ENCODE measurements at places on chromosomes 1 and 21. TPM values are rescaled to one million over a fixed set of nuclear protein-coding genes. Genes with fewer than 3 reads are reported as not detected.

CAMSAP2 gene
- total RNA-seq, result 144 TPM

LCE1D gene
- not detected for total RNA-seq

CELA3B gene
- not detected for total RNA-seq

- no peak overlapping the region for H3K4me3 ChIP-seq
- H3K36me3 ChIP-seq, result no peaks in the 10 kb centered on the region
- H3K27me3 ChIP-seq, result peaks cover 25% of the 10 kb centered on the region
- no peak for DNase-seq
- no peaks in the 10 kb centered on the region for H3K4me1 ChIP-seq
Measured at GRCh38 chr1:118933051-118933781, 54.9 kb downstream of the TBX15 start.

DNA sequence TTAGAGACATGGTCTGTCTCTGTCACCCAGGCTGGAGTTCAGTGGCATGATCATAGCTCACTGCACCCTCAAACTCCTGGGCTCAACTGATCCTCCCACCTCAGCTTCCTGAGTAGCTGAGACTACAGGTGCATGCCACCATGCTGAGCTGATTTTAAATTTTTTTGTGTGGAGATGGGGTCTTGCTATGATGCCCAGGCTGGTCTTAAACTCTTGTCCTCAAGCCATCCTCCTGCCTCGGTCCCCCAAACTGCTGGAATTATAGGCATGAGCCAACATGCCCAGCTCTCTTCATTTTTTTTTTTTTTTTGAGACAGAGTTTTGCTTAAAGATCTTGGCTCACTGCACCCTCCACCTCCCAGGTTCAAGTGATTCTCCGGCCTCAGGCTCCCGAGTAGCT lies 24.8 kb upstream of the AGPAT3 start:
- H3K27me3 ChIP-seq, result peaks cover 27% of the 10 kb centered on the region
- no peaks in the 10 kb centered on the region for H3K4me1 ChIP-seq
- H3K36me3 ChIP-seq, result no peaks in the 10 kb centered on the region
- DNase-seq, result no peak
- no peak overlapping the region for H3K4me3 ChIP-seq

DNA sequence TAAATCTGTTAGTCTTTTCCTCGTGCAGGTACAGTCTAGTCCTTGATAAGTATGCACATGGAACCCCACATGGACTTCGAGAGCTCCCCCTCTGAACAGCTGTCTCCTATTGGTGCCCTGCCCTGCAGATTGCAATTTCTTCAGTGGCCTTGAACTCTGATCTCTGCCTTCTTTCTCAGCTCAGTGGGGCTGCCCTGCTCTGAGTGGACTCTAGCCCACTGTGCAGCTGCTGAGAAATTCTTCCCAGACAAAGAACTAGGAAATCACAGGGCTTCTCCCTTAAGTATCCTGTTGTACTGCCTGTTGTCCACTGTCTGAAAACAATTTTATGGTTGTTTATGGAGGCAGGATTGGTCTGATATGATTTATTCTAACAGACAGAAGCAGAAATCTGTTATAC lies 38.2 kb downstream of the ADAM30 start:
- H3K4me1 ChIP-seq, result no peaks in the 10 kb centered on the region
- no peak overlapping the region for H3K27ac ChIP-seq

GRCh38 chr1:228903434-228904071 lies 168.3 kb downstream of the RHOU start:
- peaks cover 68% of the 10 kb centered on the region for H3K27me3 ChIP-seq
- peaks cover 30% of the 10 kb centered on the region for H3K4me1 ChIP-seq
- peak overlapping the region; percentile 57 for H3K4me3 ChIP-seq
- H3K36me3 ChIP-seq, result peaks cover 6% of the 10 kb centered on the region

DNA sequence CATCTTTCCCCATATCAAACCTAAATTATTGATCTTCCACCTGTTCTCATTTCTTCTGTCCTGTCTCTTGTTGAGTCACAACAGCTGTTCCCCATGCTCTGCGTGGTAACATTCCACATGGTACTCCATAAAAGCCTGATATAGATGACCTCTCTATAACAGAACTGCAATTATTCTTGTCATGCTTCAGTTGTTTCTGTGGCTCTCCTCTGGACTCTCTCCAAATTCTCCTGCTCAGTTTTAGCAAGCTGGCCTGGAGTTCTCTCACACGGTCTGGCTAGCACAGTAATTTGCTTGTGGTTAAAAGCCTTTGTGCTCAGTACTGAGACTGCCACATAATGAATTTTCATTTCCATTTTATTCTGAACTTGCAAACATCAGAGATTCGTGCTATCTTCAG lies 10.6 kb upstream of the LRRC39 start:
- peaks cover 8% of the 10 kb centered on the region for H3K36me3 ChIP-seq
- no peak overlapping the region for H3K4me3 ChIP-seq
- no peak overlapping the region for H3K27ac ChIP-seq
- peak; percentile 47 for DNase-seq

- no peak overlapping the region for H3K27ac ChIP-seq
- H3K27me3 ChIP-seq, result no peaks in the 10 kb centered on the region
- peaks cover 53% of the 10 kb centered on the region for H3K36me3 ChIP-seq
- H3K4me1 ChIP-seq, result peaks cover 21% of the 10 kb centered on the region
- DNase-seq, result no peak
- no peak overlapping the region for H3K4me3 ChIP-seq
Measured at GRCh38 chr1:29275435-29275834, 39.1 kb downstream of the PTPRU start.

SYNC gene
- total RNA-seq, result 1.1 TPM

PRRC2C gene
- total RNA-seq, result 298 TPM

- DNase-seq, result peak; percentile 62
- H3K4me3 ChIP-seq, result no peak overlapping the region
- peaks cover 50% of the 10 kb centered on the region for H3K36me3 ChIP-seq
- peaks cover 29% of the 10 kb centered on the region for H3K4me1 ChIP-seq
Measured at GRCh38 chr1:225509770-225510169, 81.9 kb upstream of the LBR start.

DNA sequence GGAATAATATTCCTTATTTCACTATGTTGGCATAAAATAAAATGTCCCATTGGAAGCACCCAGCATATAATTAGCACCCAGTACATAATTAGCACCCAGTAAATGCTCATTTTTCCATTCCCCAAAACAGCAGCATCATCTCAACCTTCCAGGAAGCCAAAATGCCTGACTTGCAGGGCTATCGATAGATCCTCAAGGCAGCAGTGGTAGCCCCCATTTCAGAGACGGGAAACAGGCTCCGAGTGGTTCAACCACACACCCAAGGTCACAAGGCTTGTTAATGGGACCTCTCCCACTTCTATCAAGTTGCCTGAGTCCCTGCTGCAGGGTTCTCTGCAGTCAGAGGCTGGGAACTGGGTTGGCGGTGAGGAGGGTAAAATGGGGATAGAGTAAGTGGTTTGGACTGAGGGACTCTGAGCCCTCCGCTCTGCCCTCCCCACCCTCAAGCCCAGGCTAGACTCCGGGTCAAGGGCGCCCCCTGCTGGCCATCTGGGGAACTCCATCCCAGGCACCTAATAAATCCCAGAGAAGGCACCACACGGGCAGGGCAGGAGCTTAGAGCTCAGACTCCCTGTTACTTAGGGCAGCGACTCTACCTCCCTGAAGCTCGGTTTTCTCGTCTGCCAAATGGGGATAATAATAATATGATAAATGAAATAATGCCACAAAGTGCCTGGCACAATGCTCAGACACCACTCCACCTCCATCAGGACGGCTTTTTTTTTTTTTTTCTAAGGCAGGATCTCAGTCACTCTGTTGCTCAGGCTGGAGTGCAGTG lies 21.9 kb upstream of the LAPTM5 start:
- H3K4me1 ChIP-seq, result peaks cover 30% of the 10 kb centered on the region
- H3K27me3 ChIP-seq, result no peaks in the 10 kb centered on the region
- peaks cover 64% of the 10 kb centered on the region for H3K36me3 ChIP-seq
- H3K4me3 ChIP-seq, result no peak overlapping the region
- DNase-seq, result peak; percentile 80
- H3K27ac ChIP-seq, result peak overlapping the region; percentile 14

GRCh38 chr1:160776178-160776577 lies 19.8 kb upstream of the LY9 start:
- no peak overlapping the region for H3K4me3 ChIP-seq
- H3K4me1 ChIP-seq, result no peaks in the 10 kb centered on the region
- no peak overlapping the region for H3K27ac ChIP-seq
- no peaks in the 10 kb centered on the region for H3K36me3 ChIP-seq

TPTE gene
- total RNA-seq, result not detected

VAV3 gene
- total RNA-seq, result 3.0 TPM

- peak; percentile 53 for DNase-seq
- H3K4me3 ChIP-seq, result no peak overlapping the region
- H3K4me1 ChIP-seq, result no peaks in the 10 kb centered on the region
Measured at GRCh38 chr21:22855581-22855980, 1857.4 kb downstream of the NCAM2 start.

DNA sequence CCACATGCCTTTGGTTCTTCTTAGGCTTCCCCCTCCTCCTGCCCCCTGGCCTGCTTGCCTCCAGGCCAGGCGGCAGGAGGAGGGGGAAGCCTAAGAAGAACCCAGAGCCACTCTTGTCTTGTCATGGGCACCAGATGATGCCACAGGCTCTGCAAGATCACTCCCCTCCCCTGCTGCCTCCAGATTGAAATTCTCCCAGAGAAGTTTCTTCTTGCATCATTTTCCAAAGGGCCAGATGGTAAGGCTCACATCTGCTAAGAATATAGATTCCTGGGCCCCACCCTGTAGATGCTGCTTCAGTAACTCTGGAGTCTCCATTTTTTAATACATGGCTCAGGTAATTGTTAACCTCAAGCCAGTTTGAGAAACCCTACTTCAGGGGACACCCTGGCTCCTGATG lies 60.8 kb downstream of the FAM163A start:
- H3K27me3 ChIP-seq, result peaks cover 24% of the 10 kb centered on the region
- H3K27ac ChIP-seq, result no peak overlapping the region
- DNase-seq, result no peak
- H3K36me3 ChIP-seq, result no peaks in the 10 kb centered on the region

DNA sequence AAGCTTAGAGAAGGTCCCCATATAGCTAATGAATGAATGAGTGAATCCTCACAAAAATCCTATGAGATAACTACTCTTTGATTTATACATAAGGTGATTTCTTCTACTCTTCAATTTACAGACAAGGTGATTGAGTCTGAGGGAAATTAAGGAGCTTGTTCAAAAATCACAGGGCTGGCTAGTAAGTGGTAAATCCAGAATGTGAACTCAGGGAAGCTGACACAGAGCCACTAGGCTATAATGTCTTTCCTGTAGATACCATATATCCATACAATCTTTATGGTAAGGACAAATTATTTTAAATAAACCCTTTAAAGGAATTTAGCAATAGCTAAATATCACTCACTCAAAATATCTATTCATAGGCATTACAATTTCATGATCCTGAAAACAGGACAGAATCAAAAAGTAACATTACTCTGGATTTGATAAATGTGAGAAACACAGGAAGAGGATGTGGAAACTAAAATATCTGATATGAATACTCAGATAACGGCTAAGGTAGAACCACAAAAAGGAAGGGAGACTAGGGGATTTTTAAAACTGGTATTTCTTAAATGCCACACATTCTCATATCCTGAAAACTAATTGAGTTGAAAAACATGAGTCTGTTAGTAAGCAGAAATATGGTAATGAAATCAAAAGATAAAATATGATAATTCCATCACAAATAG lies 108.2 kb downstream of the NBPF12 start:
- no peak for DNase-seq
- H3K4me3 ChIP-seq, result no peak overlapping the region
- H3K27me3 ChIP-seq, result peaks cover 14% of the 10 kb centered on the region
- peaks cover 7% of the 10 kb centered on the region for H3K4me1 ChIP-seq

RPL5 gene
- 1,607 TPM for total RNA-seq

DNA sequence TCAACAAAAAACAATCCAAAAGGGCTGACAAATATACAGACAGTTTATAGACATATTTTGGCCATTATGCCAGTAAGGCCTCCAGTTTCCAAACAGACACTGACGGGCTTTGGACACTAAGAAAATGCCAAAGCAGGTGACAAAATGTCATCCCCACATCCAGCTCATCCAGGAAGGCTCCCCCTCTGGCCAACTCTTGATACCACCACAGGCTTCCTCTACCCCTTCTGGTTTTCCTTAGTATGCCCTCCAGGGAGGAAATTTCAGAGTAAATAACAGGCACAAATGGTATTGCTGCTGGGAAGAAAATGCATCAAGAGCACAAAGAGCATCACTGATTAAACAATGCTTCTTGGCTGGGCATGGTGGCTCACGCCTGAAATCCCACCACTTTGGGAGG lies 225.3 kb downstream of the VAV3 start:
- DNase-seq, result no peak
- no peaks in the 10 kb centered on the region for H3K27me3 ChIP-seq
- no peak overlapping the region for H3K27ac ChIP-seq
- no peaks in the 10 kb centered on the region for H3K36me3 ChIP-seq

REN gene
- total RNA-seq, result not detected

DISC1 gene
- 2.1 TPM for total RNA-seq

GRCh38 chr1:43464681-43465504 lies 11.2 kb upstream of the HYI start:
- H3K36me3 ChIP-seq, result peaks cover 2% of the 10 kb centered on the region
- H3K4me1 ChIP-seq, result peaks cover 5% of the 10 kb centered on the region
- H3K4me3 ChIP-seq, result no peak overlapping the region
- H3K27me3 ChIP-seq, result no peaks in the 10 kb centered on the region
- no peak overlapping the region for H3K27ac ChIP-seq

GRCh38 chr1:177933881-177934280 lies 36.0 kb downstream of the SEC16B start:
- peaks cover 5% of the 10 kb centered on the region for H3K4me1 ChIP-seq
- H3K36me3 ChIP-seq, result no peaks in the 10 kb centered on the region
- no peaks in the 10 kb centered on the region for H3K27me3 ChIP-seq
- no peak overlapping the region for H3K27ac ChIP-seq
- no peak overlapping the region for H3K4me3 ChIP-seq
- DNase-seq, result no peak

DNA sequence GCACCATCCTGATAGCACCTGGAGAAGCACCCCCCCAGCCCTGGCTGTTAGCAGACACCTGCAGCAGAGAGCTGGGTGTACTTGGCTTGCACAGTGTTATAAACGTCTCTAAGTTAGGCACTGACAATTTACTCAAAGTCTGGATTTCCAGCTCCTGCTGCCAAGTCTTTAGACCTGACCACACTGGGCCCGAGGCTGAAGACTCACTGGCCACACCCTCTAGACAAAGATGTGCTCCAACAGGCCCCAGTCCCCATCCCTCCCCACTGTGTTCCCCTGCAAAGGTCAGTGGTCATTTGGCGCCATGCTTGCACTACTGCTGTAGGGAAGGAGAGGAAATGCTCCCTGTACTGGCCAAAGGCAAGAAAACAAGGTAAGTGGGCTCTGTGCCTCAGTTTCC lies 31.1 kb downstream of the PADI6 start:
- peaks cover 10% of the 10 kb centered on the region for H3K4me1 ChIP-seq
- peak; percentile 82 for DNase-seq
- H3K4me3 ChIP-seq, result no peak overlapping the region
- H3K27ac ChIP-seq, result no peak overlapping the region
- no peaks in the 10 kb centered on the region for H3K27me3 ChIP-seq

LCE3D gene
- total RNA-seq, result not detected

GRCh38 chr1:67889953-67890567 lies 56.8 kb upstream of the GNG12 start:
- peaks cover 15% of the 10 kb centered on the region for H3K4me1 ChIP-seq
- no peak overlapping the region for H3K27ac ChIP-seq
- peak; percentile 74 for DNase-seq
- no peaks in the 10 kb centered on the region for H3K27me3 ChIP-seq

- H3K27ac ChIP-seq, result peak overlapping the region; percentile 95
- peak; percentile 10 for DNase-seq
- peaks cover 21% of the 10 kb centered on the region for H3K4me1 ChIP-seq
- H3K27me3 ChIP-seq, result no peaks in the 10 kb centered on the region
Measured at GRCh38 chr1:84479998-84480397, 932 bp downstream of the RPF1 start.

Measured in MCF 10A (cell line).